ENCODE measurements at places on chromosomes 12 and 14. TPM values are rescaled to one million over a fixed set of nuclear protein-coding genes. Genes with fewer than 3 reads are reported as not detected.

CYP46A1 gene
- 0.22 TPM for total RNA-seq

KIF26A gene
- total RNA-seq: 0.05 TPM

GRCh38 chr14:105047283-105048016, 17.8 kb downstream of the GPR132 start:
- no peak for DNase-seq

- DNase-seq: no peak
Observed at GRCh38 chr14:88198446-88198845, 124.6 kb downstream of the KCNK10 start.

GRCh38 chr14:90412058-90412457, 15.2 kb downstream of the CALM1 start:
- no peak for DNase-seq

DPPA3 gene
- not detected for total RNA-seq

SLC25A47 gene
- not detected for total RNA-seq

PSME1 gene
- 168 TPM for total RNA-seq

ACSM4 gene
- total RNA-seq: not detected

DNA sequence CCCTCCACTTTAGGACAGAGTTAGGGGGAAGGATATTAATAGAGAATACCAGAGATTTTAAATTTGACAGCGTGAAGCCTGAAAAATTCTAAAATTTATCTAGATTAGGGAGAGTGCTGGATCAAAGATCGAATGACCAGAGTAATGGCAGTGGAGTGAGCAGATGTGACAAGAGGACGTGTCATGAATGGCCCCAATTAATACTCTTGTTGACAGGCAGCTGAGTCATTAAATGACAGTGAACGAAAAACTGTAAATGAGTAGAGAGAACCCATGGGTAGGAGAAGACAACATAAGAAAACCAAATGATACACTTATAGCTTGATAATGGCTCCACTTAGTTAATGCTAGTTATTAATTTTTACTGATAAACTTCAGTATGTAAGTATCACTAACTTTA, 73.9 kb upstream of the PLEKHA5 start:
- no peak for DNase-seq

DNA sequence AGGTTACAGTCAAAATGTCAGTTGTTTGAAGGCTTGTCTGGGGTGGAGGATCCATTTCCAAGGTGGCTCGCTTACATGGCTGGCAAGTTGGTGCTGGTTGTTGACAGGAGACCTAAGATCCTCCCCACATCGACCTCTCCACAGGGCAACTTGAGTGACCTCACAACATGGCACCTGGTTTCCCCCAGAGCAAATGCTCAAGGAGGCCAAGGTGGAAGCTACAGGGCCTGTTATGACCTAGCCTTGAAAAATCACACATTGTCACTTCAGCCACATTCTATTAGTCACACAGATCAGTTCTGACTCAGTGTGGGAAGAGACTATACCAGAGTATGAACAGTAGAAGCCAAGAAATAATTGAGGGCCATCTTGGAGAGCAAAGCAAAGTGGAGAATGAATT, 11.3 kb upstream of the GNG2 start:
- no peak for DNase-seq

- DNase-seq: no peak
Observed at GRCh38 chr12:79302162-79302814, 388.5 kb downstream of the PAWR start.

DNA sequence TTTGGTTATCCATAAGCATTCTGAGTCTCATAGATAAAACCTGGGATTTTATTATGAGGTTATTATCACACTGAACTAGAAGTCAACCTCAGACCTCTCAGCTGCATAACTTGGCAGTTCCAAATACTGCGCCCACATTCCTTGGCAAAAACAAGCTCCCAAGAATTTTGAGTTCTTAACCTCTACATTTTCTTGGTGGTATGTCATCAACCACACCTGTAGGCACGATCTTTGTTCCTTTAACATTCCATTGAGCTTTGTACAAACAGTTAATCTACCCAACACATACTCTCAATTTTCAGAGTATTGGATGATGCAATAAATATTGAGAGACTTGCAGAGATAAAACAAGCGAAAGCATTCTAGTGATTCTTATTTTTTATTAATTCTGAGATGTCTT, 371.8 kb upstream of the PRICKLE1 start:
- peak; percentile 46 for DNase-seq

- DNase-seq: no peak
Observed at GRCh38 chr14:26170885-26171284, 426.9 kb downstream of the NOVA1 start.

GRCh38 chr12:109949089-109949488, 47.1 kb downstream of the GIT2 start:
- DNase-seq: no peak

PDZRN4 gene
- total RNA-seq: not detected

- no peak for DNase-seq
Observed at GRCh38 chr14:70525691-70526090, 9.1 kb downstream of the ADAM20 start.

GRCh38 chr14:57071639-57072038, 197.1 kb downstream of the EXOC5 start:
- DNase-seq: no peak

PPP4R4 gene
- 1.00 TPM for total RNA-seq

DNA sequence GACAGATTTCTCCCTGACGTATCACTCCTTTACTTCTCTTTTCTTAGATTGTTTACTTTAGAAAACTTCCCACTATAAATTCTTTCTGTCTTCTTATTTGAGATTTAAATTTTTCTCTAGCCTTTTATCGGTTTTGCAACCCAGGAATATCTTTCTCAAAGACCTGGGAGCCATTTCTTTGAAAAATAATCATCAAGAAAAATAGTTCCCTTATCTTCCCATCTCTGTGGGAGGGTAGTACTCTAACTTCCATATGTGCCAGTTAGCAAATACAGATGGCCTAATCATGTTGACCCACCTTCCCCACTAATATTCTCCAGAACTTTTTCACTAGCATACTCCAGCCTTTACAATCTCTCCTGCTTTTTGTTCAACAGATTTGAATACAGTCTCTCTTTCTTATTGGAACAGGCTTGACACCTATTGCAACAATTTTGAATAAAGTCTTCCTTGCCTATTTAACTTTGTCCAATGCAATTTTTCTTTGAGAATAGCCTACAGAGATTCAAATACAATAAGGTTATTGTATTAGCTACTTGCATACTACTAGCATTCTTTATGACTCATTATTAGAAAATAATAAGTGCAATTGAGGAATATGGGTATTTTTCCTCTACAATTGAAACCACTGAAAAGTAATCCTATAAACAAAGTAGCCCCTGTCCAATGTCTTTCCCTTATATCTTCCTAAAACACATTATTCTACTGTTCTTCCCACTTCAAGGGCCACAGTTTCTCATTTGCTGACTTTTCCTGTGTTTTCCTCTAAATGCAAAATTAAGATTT, 27.4 kb upstream of the KLRB1 start:
- DNase-seq: no peak

- no peak for DNase-seq
Observed at GRCh38 chr12:132907216-132907615, 19.8 kb upstream of the CHFR start.

KRT3 gene
- 0.08 TPM for total RNA-seq

GRCh38 chr12:124452576-124453331, 114.7 kb downstream of the NCOR2 start:
- no peak for DNase-seq

DNA sequence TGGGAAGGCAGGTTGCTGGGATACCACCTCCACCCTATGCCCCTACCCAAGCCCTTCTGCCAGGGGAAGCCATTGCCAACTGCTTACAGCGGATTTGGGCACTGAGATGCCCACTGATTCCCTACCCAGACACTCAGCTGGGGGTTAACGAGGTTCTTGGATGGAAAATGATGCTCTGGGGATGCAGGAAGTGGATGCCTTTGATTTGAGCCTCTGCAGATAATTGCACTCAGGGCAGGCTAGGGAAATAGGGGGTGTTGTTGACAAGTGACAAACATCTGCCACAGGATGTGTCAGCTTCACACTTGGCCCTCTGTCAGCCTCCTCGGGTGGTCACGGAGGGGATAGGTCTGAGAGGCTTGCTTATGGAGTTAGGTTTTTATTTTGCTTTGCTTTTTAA, 57.4 kb downstream of the RPH3A start:
- no peak for DNase-seq

- DNase-seq: no peak
Observed at GRCh38 chr14:88351966-88352691, 29.1 kb upstream of the KCNK10 start.

- no peak for DNase-seq
Observed at GRCh38 chr12:94620621-94621020, 29.7 kb downstream of the TMCC3 start.

GRCh38 chr12:124442772-124443445, 124.5 kb downstream of the NCOR2 start:
- no peak for DNase-seq

GRCh38 chr12:50927356-50927755, 25.0 kb upstream of the HIGD1C start:
- no peak for DNase-seq

GPR132 gene
- not detected for total RNA-seq

CCDC175 gene
- not detected for total RNA-seq

DNA sequence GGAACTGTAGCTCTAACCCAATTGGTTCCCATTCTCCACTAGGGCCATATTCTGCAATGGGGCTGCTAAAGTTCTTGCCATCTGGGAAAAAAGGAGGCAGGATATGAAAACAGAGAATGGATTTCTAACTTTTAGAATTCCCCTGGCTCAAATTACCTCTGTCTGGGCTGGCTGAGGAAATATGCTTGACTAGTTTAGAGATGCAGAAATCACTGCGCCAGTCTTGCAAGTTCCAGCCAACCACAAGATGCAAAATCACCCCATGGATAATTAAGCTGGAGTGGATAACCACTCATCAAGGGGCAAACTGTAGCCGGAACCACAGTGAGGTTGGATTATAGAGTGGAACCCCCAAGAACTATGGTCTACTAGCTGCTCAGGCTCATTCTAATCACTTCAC, 126.3 kb downstream of the RALGAPA1 start:
- DNase-seq: no peak

PROX2 gene
- not detected for total RNA-seq

GRCh38 chr12:88167384-88167783, 25.3 kb downstream of the TMTC3 start:
- DNase-seq: no peak

DNA sequence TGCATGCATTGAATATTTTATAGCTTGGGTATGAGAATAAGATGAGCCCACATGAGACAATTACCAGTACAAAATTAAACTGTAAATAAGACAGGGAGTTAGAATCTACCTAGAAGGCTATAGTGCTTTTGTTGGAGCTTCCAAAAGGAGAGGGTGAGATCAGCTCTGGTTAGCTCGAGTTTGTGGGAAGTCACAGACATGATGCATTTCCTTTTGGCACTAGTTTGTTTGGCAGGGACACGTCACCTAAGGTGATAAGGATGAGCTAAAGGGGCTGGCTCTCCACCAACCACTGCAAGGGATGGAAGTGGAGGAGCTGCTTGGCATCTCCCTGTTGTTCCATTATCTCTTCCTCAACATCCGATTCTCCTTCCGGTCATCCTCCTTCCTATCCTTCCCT, 48.5 kb upstream of the CPM start:
- DNase-seq: no peak

DNA sequence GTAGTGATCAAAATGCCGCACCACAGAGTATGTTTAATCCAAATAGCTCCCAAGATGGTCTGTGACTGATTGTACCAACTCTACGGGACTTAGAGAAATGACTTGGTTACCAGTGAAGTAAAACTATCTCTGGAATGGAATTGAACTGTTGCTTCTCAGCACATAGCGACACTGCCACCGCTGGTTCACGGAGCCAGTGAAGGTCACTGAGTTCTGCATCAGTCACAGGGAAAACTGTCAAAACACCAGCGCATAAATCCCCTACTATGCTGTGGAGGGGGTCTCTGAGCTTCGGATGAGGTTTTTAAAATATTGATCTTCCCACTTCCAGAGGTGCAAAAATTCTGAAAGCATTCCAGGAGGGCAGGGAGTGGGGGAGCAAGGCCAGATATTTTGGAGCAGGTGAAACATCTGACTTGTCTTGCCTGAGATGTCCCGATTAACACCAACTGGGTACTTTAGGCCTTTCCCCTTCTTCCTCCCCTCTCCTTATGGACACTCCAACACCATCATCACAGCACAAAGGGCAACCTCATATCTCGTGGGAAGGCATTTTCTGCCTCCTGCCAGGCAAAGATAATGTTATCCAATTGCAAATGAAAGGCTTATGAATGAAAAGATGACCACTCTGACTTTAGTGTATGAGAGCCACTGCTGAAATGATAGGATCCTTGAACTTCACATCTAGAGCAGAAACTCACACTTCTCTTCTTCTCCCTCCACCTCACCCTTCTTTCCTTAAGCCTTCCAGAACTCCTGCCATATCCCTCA, 2.0 kb upstream of the PLXNC1 start:
- no peak for DNase-seq

OR4K13 gene
- total RNA-seq: not detected

SNW1 gene
- total RNA-seq: 84.4 TPM

- DNase-seq: no peak
Observed at GRCh38 chr12:19757317-19757877, 318.1 kb downstream of the AEBP2 start.

DNA sequence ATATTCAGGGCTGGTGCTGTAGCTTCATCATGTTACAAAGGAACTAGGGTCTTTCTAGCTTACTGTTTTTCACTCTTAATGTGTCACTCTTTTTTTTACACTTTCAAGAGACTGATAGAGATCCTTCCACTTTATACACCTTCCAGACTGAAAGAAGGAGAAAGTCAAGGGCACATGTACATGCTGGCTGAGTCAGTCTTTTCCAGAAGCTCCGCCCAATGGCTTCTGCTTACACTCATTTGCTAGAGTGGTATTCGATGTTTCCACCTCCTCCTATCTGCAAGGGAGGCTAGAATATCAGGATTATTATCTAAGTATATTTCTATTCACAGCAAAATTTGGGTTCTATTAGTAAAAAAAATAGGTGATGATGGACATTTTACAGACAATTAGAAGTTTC, 325.8 kb upstream of the OR4E1 start:
- no peak for DNase-seq

- no peak for DNase-seq
Observed at GRCh38 chr14:50045039-50045711, 71.2 kb downstream of the VCPKMT start.

STXBP6 gene
- total RNA-seq: 6.4 TPM

DNA sequence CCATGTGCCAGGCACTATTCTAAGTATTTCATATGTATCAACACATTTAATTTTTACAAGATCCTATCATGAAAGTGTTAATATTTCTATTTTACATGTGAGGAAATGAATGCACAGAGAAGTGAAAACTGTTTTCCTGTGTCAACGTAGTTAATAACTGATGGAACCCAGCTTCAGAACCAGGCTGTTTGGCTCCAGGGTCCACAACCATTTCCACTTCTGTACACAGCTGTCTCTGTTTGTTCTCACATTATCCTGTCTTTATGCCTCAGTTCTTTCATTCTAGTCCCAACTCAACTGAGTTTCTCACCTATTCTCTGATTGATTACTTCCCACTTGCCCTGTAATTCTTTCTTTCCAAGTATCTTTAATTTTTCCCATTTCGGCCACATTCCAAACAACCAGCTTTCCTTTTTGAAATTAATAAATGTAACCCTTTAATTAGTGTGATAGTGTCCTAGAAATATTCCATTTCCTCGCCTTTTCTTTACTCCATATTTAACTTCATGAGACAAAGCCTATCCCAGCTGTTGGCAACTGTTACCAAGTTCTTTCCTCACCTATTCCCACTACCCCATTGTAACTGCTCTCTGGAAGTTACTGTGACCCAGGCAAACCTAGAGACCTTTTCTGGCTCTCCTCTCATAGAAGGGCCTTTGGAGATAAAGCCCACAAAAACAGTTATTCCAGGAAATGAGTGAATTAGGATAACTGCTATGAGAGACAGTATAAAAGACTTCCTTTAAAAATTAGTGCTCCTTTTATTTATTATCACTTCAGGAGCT, 218.7 kb downstream of the RASSF9 start:
- DNase-seq: no peak

Measured in SJSA1 (cell line).